Stimulated activated CD8-positive, alpha-beta memory T cell treated with anti-CD3 and anti-CD28 coated beads, Interleukin-2, amount 100 ng/mL, for 1 hour (primary cell): ENCODE measurements at places on chromosomes 5 and 9.

- DNase-seq = peak; percentile 1
Measured at GRCh38 chr5:163757344-163757743, 251.9 kb downstream of the MAT2B start.

DNA sequence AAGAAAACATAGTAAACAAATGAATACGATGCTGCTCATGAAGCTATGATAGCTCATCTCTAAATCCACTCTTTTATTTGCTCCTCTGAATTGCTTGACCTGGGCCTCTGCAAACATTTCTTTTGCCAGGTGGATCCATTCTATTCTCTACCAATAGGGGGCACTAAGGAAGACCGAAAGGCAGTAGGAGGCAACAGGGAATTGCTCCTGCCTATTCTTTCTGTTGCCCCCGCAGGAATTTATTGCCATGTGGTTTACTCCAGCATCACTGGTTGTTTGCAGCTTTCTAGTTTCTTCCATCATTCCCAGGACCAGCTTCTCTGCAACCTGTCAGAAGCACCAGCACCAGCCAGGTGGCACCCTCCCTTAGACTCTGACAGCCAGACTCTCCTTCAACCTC lies 5.3 kb downstream of the GAPT start:
- DNase-seq = no peak

DNA sequence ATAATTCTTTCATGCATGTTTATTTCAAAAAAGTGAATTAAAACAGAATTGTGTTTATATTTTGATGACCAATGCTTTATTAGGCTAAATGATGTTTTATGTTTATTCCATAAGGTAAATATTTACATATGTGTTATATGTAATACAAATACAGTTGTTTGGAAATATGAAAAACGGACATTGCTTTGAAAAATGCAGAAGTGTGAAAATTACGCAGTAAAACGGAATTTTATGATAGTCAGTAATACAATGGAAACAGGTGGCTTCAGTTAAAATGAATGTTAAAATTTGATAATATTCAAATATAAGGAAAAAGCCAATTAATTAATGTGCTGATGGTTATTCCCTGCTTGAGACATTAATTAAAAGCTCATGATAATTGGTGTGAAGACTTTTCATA lies 1633.8 kb downstream of the MAT2B start:
- no peak for DNase-seq

DNA sequence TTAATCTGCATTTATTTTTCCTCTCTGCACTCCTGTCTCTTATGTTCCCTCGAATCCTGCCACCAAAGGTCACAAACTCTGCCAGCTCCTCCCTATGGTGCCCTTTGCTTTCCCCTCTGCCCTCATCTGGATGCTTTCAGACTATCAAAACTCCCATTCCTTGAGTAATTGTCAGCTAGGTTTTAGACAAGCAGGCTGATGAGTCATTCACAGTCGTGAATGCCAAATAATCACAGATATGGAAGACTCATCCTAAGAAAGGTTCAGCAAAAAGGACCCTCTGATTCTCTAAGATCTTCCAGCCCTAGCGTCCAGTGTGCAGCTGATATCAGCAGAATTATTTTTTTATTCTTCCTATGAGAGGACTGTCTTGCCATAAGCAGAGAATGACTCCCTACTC lies 104.5 kb upstream of the NUDT12 start:
- DNase-seq = no peak

GRCh38 chr9:104556830-104557634 lies 11.9 kb upstream of the OR13C8 start:
- DNase-seq = no peak

DNA sequence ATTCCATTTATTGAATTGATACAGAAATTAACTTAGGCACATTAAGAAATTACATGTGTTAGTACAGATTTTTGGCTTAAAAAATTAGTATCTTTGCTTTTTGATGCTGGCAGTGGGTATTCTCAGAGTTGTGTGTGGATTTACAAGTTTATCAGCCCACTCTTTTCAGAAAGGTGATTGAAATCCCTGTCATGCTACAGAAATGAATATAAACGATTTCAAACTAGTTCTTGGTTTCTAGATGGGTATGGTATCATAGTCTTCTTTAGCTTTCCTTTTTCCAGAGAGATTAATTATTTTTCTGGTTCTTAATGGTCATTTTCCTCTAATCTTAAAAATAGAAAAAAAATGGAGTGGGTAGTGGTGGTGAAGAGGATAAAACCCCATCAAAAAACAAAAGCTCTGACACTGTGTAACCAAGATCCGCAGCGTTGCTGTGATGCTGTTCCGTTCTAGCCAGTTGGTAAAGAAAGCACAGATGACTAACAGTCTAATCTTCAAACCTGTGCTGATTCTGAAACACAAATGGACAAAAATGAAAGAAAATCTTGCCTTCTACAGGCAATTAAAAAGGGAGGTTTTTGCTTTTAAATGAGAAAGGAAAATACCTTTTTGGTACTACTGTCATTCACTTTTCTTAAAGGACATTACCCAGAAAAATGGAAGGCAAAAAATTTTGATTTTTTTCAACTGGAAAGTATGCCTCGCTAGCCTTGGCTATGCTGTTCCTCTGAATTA lies 5.2 kb downstream of the LRRTM2 start:
- no peak for DNase-seq

GRCh38 chr9:4009006-4009511 lies 290.8 kb downstream of the GLIS3 start:
- DNase-seq = no peak

- DNase-seq = peak; percentile 43
Measured at GRCh38 chr9:114691046-114691955, 9.3 kb upstream of the TEX48 start.

- no peak for DNase-seq
Measured at GRCh38 chr5:83102364-83102980, 25.1 kb downstream of the XRCC4 start.

- no peak for DNase-seq
Measured at GRCh38 chr9:83199240-83199639, 136.3 kb upstream of the RASEF start.

GRCh38 chr5:131264451-131265099 lies 722 bp downstream of the CDC42SE2 start:
- no peak for DNase-seq

GRCh38 chr5:32145378-32145777 lies 28.7 kb downstream of the GOLPH3 start:
- DNase-seq = no peak

DNA sequence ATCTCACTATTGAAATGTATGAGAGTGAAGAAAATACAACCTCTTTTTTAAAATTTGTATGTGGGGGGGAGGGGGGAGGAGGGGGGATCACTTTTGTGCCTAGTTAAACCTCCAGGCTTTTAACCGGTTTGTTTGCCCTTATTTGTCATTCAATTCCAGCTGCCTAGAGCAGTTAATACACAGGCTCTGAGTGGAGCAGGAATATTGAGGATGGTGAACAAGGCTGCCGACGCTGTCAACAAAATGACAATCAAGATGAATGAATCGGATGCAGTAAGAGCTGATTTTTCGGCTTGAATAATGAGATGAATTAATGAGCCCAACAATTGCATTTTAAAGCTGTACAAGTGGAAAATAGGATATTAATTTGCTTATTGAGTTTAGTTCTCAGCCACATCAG lies 28.7 kb upstream of the SNX24 start:
- DNase-seq = no peak

DNA sequence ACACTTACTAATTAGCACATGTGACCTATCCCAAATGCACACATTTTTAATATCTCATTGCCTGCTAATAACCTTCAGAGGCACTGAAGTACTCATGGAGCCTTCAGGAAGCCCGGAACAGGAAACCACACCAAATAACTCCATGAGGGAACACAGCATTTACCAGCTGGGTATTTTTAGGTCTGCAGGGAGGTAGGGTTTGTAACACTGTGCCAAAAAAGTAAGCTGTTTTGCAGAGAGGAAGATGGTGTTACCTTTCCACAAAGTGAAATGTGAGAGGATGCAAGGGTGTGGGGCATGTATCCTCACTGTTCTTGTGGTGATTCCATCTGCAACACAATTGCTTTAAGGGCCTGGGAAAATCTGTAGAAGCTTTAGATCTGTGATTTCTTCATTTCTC lies 64.4 kb downstream of the NUDT12 start:
- no peak for DNase-seq

DNA sequence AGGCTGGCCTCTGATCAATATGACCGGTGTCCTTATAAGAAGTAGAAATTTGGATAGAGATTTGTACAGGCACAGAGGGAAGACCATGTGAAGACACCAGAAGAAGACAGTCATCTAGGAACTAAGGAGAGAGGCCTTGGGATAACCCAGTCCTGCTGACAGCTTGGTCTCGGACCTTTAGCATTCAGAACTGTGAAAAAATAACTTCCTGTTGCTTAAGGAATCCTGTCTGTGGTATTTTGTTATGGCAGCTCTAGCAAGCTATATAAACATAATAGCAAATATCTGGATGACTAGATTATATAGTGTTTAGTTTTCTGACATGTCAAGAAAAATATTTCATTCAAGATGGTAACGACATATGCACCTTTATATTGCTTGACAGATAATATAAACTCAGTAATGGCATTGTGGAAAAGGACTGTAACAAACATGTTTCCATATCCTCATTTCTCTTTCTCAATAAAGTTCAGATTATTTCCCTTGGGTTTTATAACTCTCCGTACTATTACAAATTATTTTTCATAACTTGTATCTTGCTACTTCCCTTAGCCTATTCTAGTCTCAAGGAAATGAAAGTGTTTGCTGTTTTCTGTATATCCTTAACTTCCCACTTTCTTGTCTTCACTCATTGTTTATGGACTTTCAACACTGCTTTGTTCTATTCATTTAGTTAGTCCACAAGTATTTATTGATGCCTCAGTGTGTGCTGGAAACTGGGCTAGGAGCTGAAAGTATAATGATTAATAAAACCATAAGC lies 62.4 kb downstream of the KIAA1958 start:
- DNase-seq = no peak

GRCh38 chr5:89128092-89128491 lies 245.1 kb upstream of the MEF2C start:
- no peak for DNase-seq

DNA sequence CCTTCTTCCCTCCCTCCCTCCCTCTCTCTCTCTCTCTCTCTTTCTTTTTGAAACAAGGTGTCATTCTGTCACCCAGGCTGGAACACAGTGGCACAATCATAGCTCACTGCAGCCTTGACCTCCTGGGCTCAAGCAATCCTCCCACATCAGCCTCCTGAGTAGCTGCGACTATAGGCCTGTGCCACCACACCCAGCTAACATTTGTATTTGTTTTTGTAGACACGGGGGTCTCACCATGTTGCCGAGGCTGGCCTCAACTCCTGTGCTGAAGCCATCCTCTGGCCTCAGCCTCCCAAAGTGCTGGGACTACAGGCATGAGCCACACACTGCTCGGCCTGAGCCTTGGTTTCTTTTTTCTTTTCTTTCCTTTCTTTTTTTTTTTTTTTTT lies 45.8 kb downstream of the PLPP7 start:
- no peak for DNase-seq

DNA sequence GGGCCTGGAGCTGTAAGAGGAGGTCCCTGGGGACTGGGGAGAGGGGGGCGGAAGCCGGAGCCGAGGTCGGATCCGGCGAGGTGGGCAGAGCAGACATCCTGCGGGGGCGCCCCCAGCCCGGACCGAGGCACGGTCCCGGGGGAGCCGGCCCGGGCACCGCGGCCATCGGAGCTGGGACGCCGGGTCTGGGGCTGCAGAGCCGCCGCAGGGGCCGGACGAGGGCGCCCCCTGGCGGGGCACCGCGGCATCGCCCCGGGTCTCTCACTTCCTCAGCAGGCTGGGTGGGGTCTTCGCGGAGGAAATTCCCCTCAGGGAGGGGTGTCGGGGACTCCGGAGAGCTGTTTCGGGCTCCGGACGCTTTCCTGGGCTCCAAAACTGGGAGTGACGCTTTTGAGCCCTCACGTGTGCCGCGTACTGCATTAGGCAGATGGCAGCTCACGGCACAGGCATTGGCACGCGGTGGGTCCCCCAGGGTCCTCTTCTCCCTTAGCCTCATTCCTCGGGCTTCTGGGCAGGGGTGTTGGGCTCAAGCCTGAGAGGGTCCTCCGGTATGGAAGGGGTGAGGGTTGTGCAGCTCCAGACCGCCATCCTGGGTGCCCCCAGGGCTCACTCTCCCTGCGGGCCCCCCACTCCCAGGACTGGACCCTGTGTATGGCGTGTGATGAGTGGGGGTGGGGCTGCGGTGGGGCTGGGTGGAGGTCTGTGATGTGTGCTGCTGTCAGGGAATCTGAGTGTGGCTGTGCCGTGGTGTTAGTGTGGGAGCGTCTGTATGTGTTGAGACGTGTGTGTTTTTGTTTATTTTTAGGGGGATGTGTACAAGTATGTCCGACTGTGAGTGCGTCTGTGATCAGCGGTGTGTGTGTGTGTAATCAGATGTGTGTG lies 29.6 kb downstream of the LHX2 start:
- peak; percentile 6 for DNase-seq

DNA sequence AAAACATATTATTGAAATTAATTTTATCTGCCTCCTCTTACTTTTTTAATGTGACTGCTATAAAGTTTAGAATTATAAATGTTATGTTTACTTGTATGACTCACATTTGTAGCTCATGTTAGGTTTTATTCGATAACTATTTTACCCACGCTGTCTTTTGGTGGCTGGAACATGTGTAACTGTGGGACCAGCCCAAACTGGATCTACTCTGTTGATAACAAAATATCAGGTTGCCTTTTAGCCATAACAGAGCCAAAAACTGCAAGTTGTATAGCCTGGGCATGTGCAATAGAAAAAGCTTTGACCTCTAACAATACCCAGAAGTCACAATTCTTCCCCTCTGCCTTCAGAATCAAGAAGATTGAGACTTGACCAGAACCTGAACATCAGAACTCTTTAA lies 356.5 kb downstream of the PRELID2 start:
- DNase-seq = no peak

GRCh38 chr9:10059044-10059443 lies 553.8 kb downstream of the PTPRD start:
- DNase-seq = no peak

DNA sequence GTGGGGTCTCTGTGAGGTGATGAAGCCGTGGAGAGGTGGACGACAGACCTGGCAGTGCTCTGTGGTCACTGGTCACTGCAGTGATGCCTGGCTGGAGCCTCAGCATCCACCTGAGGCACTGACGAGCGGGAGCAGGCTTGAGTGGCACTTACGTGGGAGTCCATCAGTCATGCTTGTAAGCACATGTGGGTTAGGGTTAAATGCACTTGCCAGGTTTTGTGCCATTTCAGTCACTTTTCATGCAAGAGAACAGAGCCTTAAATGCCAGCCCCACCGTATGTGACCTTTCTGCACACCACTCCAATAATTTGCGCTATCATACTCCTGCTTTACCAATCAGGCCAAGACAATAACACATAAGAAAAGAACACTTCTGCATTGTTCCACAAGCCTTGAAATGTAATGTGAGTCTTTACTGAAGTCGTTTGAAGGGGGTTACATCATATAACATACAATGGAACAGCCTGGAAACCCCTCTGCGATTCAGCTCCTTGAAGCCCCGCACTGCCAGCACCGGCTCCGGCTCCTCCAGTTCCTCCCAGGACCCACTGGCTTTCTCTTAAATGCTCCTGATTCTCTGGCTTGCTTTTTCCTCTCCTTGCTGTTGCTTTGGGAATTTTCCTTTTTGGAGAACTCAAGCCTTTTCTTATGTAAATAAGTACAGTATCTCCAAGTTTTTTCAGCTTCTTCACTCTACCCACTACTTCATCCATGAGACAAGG lies 59.4 kb upstream of the CTXN3 start:
- no peak for DNase-seq

GRCh38 chr5:145661737-145662485 lies 173.2 kb downstream of the PRELID2 start:
- DNase-seq = no peak

- DNase-seq = no peak
Measured at GRCh38 chr9:19830796-19831195, 42.0 kb upstream of the SLC24A2 start.
